Heart left ventricle (tissue), 16 donors: ENCODE measurements at places on chromosomes 3 and 15.
A peak's percentile ranks its signal among the peaks of the same experiment; 100 is the strongest.

GRCh38 chr3:161474741-161475140, 21.9 kb upstream of the OTOL1 start:
- no peaks in the 10 kb centered on the region for H3K36me3 ChIP-seq
- H3K4me3 ChIP-seq, result no peak overlapping the region

- no peak for DNase-seq
- H3K27ac ChIP-seq, result no peak overlapping the region
- H3K36me3 ChIP-seq, result no peaks in the 10 kb centered on the region
- H3K4me3 ChIP-seq, result no peak overlapping the region
- no peaks in the 10 kb centered on the region for H3K27me3 ChIP-seq
Measured at GRCh38 chr3:128217702-128218547, 64.6 kb downstream of the EEFSEC start.

DNA sequence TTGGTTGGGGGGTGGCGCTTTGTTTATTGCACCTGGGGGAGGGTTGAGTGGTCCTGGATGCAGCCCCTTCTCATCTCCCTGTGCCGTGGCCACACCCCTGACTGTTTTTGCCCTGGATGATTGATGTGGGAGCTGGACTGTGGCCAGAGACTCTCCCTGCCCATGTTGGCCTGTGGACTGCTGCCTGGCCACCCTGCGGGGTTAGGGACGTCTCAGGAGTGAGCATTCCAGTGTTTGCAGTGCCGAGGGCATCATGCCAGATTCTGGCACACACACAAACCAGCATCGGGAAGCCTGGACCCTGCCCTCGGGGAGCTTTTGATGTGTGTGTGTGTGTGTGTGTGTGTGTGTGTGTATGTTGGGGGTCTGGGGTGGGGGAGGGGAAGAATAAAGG, 15.8 kb downstream of the APBA2 start:
- no peak overlapping the region for H3K27ac ChIP-seq
- H3K36me3 ChIP-seq, result no peaks in the 10 kb centered on the region
- no peaks in the 10 kb centered on the region for H3K27me3 ChIP-seq

- H3K36me3 ChIP-seq, result no peaks in the 10 kb centered on the region
- no peak overlapping the region for H3K27ac ChIP-seq
- DNase-seq, result no peak
Measured at GRCh38 chr3:55615694-55616295, 128.7 kb upstream of the WNT5A start.

DNA sequence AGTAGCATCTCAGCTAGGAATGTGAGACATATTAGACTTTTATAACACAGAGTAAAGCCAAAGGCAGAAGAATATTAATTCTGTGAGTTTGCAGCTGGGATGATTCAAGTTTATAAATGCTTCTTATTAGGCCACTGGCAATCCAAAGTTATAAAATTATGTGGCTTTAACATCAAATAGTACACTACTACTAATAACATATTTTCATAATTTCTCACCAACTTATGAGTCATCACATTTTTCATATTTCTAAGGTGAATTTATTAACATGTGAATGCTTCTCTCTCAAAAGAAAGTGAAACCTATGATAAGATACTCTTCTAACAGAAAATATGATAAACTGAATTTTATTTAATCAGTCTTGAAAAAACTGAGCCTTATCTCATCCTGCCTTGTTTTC, 1348.2 kb upstream of the ALCAM start:
- H3K36me3 ChIP-seq, result no peaks in the 10 kb centered on the region
- no peaks in the 10 kb centered on the region for H3K4me1 ChIP-seq
- no peak overlapping the region for H3K4me3 ChIP-seq
- H3K27me3 ChIP-seq, result no peaks in the 10 kb centered on the region

- no peaks in the 10 kb centered on the region for H3K27me3 ChIP-seq
- H3K27ac ChIP-seq, result no peak overlapping the region
- peaks cover 12% of the 10 kb centered on the region for H3K4me1 ChIP-seq
- no peak overlapping the region for H3K4me3 ChIP-seq
- H3K36me3 ChIP-seq, result no peaks in the 10 kb centered on the region
- no peak for DNase-seq
Measured at GRCh38 chr3:71316066-71316777, 267.3 kb downstream of the FOXP1 start.

DNA sequence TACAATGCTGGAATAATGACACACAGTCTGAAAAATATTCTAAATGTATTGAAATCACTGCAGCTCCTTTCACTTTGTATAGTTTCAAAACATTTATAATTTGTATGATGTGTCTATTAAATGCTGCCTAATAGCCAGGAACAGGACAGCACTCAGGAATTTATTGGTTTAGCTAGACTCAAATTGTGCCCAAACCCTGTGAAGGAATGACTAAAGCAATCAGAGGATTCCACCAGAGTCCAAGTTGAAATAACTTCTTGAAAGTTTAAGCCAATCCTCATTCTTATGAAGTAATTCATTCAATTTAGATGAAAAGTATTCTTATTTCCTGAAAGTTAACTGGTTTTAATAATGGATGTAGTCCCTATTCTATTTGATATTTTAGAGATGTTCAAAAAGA, 267.0 kb downstream of the ZMAT3 start:
- H3K4me3 ChIP-seq, result no peak overlapping the region
- no peak for DNase-seq
- H3K27ac ChIP-seq, result no peak overlapping the region
- H3K27me3 ChIP-seq, result no peaks in the 10 kb centered on the region

GRCh38 chr3:189735913-189736312, 104.7 kb downstream of the TP63 start:
- no peak for DNase-seq
- H3K27ac ChIP-seq, result no peak overlapping the region
- no peaks in the 10 kb centered on the region for H3K4me1 ChIP-seq
- no peaks in the 10 kb centered on the region for H3K36me3 ChIP-seq
- H3K27me3 ChIP-seq, result no peaks in the 10 kb centered on the region

GRCh38 chr3:104669083-104669482, 697.6 kb upstream of the ALCAM start:
- no peaks in the 10 kb centered on the region for H3K36me3 ChIP-seq
- DNase-seq, result no peak
- no peaks in the 10 kb centered on the region for H3K4me1 ChIP-seq
- H3K4me3 ChIP-seq, result no peak overlapping the region
- H3K27ac ChIP-seq, result no peak overlapping the region
- H3K27me3 ChIP-seq, result no peaks in the 10 kb centered on the region

DNA sequence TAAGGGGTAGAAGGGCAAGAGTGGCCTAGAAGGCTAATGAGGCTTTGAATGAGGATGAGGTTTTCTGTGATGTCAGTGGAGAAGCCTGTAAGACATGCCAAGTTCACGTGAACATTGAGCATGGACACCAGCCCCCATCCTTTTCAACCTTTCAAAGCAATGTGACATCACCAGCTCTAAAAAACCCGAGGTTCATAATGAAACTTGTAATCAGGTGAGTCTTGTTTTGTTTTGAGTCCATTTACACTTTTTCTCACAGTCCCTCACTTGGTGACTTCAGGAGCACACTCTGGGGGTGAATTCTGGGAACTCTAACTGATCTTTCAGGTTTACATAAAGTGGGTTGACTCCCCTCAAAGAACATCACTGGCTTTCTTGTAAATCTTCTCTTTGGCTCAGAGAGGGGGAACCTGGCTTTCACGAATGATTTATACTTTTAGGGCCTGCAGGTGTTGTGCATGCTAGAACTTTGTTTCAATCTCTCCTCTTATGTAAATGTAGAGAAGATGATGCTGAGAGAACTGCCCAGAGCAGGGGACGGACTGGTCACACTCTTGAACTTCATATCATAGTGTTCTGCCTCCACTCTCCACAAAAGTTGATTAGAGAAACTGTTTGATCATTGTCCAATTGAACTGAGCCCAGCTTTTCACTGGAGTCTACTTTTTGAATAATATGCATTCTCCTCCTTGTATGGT, 224.7 kb upstream of the SATB1 start:
- DNase-seq, result no peak
- H3K36me3 ChIP-seq, result no peaks in the 10 kb centered on the region
- no peaks in the 10 kb centered on the region for H3K27me3 ChIP-seq
- H3K4me3 ChIP-seq, result no peak overlapping the region

- H3K4me3 ChIP-seq, result no peak overlapping the region
- H3K4me1 ChIP-seq, result peaks cover 70% of the 10 kb centered on the region
- H3K27me3 ChIP-seq, result no peaks in the 10 kb centered on the region
- no peaks in the 10 kb centered on the region for H3K36me3 ChIP-seq
- no peak for DNase-seq
Measured at GRCh38 chr3:14440168-14440518, 37.7 kb downstream of the SLC6A6 start.

DNA sequence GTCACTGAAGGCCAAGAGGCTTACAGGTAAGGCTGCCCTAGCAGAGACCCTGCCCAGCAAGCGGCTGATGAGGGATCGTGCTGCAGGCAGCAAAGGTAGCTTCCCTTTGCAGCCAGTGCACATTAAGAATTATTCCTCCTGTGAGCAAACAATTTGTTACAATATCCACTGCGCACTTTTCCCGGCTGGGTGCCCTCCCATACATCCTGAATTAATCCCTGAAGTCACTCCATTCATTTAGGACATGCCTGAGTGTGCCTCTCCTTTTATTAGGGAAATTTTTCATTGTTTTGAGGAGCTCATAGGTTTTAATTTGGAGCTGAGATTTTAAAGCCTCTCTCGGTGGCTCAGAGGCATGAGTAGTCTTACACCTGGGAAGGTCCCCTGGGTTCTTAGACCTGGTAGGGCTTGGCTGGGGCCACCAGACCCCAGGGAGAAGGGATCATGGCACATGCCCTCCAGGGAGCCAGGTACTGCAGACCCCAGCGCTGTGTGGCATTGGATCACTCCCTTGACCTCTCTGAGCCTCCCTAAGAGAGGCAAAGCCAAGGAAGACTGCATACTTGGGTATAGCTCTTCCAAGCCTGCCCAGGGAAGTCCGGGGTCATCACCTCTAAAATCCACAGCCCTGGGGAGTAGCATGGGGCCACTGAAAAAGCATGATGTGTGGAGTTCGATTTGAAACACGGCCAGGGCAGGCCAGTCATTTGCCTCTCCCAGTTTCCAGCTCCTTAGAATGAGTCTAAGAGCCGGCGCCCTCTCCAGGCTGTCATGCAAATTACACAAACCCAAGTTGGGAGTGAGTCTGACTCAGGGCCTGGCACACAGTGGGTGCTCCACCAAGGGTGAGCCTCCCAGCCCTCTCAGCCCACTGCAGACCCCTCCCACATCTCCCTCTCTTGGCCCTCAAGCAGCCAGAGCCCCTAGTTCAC, 151.9 kb upstream of the LINGO1 start:
- no peaks in the 10 kb centered on the region for H3K4me1 ChIP-seq
- H3K36me3 ChIP-seq, result no peaks in the 10 kb centered on the region
- H3K27ac ChIP-seq, result no peak overlapping the region
- H3K27me3 ChIP-seq, result no peaks in the 10 kb centered on the region

GRCh38 chr3:81214631-81215030, 546.8 kb downstream of the GBE1 start:
- no peak overlapping the region for H3K27ac ChIP-seq
- no peaks in the 10 kb centered on the region for H3K36me3 ChIP-seq
- no peak for DNase-seq
- no peaks in the 10 kb centered on the region for H3K4me1 ChIP-seq
- H3K27me3 ChIP-seq, result no peaks in the 10 kb centered on the region

DNA sequence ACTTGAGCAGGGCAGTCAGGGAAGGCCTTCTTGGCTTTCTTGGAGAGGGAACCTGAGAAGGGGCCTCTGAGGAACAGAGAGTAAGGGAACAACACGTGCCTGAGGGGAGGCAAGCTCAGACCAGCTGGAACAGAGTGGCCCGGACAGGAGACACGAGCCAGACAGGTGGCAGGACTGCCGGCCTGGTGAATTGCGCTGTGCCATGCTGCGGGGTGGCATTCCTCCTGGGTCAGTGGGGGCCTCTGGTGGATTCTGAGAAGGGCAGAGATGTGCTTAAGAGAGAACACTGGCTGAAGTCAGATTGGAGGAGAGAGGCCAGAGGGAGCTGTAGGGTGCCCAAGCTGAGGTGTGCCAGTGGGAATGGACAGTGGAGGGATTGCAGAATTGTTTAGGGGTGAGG, 4.9 kb downstream of the CHAC1 start:
- DNase-seq, result peak; percentile 22
- no peak overlapping the region for H3K27ac ChIP-seq
- no peaks in the 10 kb centered on the region for H3K4me1 ChIP-seq

GRCh38 chr3:20462723-20463122, 276.7 kb upstream of the SGO1 start:
- H3K27me3 ChIP-seq, result no peaks in the 10 kb centered on the region
- no peaks in the 10 kb centered on the region for H3K36me3 ChIP-seq

- no peak for DNase-seq
- H3K27me3 ChIP-seq, result no peaks in the 10 kb centered on the region
- peaks cover 18% of the 10 kb centered on the region for H3K4me1 ChIP-seq
- no peak overlapping the region for H3K27ac ChIP-seq
- H3K4me3 ChIP-seq, result peak overlapping the region; percentile 40
- no peaks in the 10 kb centered on the region for H3K36me3 ChIP-seq
Measured at GRCh38 chr3:150083655-150084042, 113.0 kb upstream of the PFN2 start.

DNA sequence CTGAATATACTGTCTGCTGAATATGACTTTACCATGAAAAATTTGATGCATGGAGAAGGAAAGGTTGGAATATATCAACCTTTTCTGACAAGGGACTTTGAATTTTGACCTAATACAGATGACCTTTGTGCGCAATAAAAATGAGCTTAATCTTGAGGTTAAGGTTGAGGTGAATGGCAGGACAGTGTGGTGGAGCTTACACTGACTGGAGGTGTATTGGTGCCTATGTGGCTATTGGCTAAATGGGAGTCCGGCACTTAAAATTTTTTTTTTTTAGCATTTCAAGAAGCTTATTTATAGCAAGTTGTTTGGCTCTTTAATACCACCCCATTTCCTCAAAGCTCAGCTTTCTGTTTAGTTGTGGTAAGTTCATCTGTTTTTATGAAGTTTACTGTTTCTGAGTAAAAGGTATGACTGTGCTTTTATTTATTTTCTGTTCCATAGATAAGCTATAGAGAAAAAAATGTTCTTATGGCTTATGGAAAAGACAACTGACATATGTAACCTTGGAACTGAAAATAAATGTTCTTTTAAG, 15.2 kb downstream of the CDIN1 start:
- no peaks in the 10 kb centered on the region for H3K36me3 ChIP-seq
- peaks cover 23% of the 10 kb centered on the region for H3K4me1 ChIP-seq
- H3K27ac ChIP-seq, result peak overlapping the region; percentile 86
- H3K27me3 ChIP-seq, result no peaks in the 10 kb centered on the region

DNA sequence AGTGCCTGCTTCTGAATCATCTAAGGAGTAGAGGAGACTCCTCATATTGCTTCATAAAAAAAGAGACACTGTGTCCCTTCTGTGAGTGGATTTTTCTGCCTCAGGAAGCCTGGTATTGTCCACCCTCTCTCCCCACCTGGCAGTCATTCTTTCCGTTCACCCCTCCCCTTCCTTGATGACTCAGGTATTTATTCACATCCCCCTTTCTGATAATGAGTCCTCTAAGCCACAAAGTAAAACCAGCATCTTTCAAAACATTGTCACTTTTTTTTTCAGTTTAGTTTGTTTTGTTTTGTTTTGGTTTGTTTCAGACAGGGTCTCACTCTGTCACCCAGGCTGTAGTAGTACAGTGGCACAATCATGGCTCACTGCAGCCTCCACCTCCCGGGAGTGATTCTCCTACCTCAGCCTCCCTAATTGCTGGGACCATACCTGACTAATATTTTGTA, 65.2 kb upstream of the UBE2E1 start:
- H3K27ac ChIP-seq, result no peak overlapping the region
- no peaks in the 10 kb centered on the region for H3K27me3 ChIP-seq
- no peak overlapping the region for H3K4me3 ChIP-seq
- peaks cover 21% of the 10 kb centered on the region for H3K4me1 ChIP-seq
- no peaks in the 10 kb centered on the region for H3K36me3 ChIP-seq
- DNase-seq, result no peak
